NCI-H510A (cell line): ENCODE measurements at places on chromosomes 6 and 20.

- DNase-seq: no peak
Observed at GRCh38 chr20:43515628-43516027, 8.1 kb downstream of the L3MBTL1 start.

GRCh38 chr6:28134716-28135115 is 7.0 kb upstream of the ZKSCAN8 start:
- DNase-seq: no peak

- no peak for DNase-seq
Observed at GRCh38 chr6:14766391-14766994, 479.4 kb upstream of the JARID2 start.

GRCh38 chr20:49395183-49395582 is 87.3 kb downstream of the KCNB1 start:
- no peak for DNase-seq

DNA sequence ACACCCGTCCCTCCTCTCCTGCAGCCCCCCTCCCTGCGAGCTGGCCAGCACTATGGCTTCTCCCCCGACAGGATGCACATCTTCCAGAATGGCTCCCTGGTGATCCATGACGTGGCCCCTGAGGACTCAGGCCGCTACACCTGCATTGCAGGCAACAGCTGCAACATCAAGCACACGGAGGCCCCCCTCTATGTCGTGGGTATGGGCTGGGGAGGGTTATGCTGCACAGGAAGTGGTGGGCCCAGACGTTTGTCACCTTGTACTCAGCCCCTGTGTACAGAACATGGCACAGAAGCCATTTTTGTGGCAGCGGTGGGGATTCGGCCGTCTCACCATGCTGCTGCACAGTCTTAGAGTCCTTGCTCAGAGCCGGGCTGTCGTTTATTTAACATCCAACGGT is 29.0 kb upstream of the SRF start:
- no peak for DNase-seq

GRCh38 chr6:157025437-157025836 is 248.3 kb downstream of the ARID1B start:
- DNase-seq: no peak

- peak; percentile 34 for DNase-seq
Observed at GRCh38 chr6:138188278-138188941, 26.7 kb downstream of the ARFGEF3 start.

DNA sequence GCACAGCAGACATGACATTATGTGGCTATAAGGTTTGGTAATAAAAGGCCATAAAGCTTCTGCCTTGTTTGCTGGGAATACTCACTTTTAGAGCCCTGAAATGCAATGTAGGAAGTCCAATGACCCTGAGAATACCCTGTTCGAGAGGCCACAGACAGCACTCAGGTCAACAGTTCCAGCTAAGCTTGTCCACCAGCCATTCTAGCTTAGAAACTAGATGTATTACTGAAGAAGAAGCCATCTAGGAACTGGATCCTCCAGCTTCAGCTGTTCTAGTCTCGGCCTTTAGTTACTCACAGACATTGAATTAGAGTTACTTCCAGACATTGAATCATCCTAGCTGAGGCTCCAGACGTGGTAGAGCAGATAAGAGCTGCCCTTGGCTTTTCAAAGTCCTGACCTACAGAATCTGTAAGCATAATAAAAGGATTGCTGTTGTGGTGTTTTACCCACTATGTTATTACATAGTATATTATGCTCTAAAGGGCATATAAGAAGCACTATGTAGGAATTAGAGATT is 84.9 kb downstream of the MMS22L start:
- no peak for DNase-seq

GRCh38 chr20:1363522-1363921 is 29.3 kb downstream of the FKBP1A start:
- DNase-seq: no peak

- no peak for DNase-seq
Observed at GRCh38 chr6:13990796-13991195, 66.0 kb downstream of the RNF182 start.

- DNase-seq: no peak
Observed at GRCh38 chr20:22846863-22847262, 188.2 kb upstream of the SSTR4 start.

DNA sequence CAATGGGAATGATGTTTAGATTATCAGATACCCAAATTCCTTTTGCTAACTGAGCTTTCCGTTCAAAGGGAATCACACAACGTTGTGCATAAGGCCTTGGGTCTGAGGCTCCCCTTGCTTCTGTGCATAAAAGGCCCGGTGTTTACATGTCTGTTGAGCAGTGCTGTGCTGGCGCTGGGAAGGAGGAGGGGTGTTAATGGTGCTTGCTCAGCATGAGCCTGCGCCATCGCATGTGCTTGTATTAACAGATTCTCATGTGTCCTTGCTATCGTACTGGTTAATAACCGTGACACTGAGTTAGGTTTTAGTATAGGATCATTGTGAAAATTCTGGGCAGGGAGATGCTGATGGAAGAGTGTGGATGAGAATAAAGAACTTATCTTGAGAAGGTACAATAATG is 62.3 kb upstream of the TRAF3IP2 start:
- no peak for DNase-seq

DNA sequence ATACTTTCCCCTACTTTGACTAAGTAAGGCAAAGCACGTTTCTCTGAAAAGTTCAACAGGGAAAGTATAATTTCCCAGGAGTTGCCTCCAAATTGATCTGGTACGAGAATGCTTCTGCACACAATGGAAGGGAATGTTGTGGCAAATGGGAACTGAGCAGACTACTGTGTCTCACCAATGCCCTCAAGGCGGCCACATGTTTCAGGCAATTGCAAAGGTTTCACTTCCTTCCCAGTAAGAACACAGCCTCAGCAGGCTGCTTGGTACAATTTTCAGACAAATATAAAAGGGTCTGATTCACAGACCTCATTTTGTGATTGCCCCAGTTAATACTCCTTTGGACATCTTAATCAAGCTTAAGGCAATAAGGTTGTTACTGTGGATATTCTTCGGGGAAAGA is 71.2 kb downstream of the KIAA0319 start:
- no peak for DNase-seq

DNA sequence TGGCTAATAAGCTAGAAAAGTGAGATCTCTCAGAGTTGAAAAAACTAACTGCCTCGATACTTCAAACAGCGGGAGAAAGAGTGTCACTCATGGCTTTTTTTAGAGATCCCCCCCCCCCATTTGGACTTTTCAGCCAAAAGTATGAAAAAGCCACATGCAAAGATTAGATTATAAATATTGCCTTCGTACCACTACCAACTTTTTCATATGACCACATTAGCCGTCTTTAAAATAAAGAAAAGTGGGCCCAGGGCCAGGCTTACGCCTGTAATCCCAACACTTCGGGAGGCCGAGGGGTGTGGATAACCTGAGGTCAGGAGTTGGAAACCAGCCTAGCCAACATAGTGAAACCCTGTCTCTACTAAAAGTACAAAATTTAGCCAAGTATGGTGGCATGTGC is 4.4 kb downstream of the PGK2 start:
- DNase-seq: no peak

DNA sequence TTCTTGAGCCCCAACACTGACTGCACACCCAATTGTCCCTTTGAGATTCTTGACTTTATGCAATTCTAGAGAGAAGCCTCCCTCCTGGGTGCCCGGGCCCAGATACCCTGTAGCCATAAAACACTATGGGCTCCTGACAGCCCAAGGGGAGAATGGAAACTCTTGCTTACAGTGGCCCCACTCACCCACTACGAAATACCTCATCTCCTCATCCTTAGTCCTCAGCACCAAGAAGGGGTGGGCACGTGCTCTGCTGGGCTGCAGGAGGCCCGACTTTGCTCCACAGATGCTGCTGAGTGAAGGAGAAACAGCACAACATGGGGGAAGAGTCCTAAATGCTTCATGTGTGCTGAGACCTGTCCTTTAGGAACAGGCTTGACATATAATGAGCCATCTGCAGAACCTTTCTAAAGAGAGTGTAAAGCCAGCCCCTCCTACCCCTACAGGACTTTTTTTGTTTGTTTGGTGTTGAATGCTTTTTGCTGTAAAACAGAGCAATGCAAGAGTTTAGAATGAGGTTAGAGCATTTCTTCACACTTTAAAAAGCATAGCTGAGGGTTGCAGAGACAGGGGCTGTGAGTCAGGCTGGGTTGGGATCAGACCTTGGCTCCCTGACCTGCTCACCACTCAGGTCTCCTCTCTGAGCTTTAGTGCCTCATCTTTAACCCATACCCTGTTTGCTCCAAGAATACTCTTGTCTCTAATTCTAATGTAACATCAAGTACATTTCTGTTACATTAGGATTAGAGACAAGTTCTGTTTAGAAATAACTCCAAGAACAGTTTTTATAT is 17.6 kb upstream of the SIRPG start:
- no peak for DNase-seq

DNA sequence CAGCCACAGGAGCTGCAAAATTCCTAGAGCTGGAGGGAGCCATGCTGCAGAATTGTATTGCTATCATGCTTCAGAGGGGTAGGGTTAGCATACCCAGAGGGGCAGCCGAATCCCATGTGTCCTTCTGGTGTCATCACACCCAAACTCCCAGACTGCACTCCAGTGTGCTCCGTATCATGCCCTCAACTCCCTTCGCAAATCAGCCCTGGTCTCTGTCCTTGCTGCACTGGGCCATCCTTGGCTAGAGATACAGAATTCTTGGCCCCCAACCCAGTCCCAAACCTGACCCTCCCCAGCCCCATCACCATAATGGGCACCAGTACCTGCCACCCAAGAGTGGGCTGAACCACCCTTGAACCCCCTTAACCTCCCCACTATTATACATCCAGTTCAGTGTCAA is 138.3 kb downstream of the ANKRD60 start:
- DNase-seq: no peak

DNA sequence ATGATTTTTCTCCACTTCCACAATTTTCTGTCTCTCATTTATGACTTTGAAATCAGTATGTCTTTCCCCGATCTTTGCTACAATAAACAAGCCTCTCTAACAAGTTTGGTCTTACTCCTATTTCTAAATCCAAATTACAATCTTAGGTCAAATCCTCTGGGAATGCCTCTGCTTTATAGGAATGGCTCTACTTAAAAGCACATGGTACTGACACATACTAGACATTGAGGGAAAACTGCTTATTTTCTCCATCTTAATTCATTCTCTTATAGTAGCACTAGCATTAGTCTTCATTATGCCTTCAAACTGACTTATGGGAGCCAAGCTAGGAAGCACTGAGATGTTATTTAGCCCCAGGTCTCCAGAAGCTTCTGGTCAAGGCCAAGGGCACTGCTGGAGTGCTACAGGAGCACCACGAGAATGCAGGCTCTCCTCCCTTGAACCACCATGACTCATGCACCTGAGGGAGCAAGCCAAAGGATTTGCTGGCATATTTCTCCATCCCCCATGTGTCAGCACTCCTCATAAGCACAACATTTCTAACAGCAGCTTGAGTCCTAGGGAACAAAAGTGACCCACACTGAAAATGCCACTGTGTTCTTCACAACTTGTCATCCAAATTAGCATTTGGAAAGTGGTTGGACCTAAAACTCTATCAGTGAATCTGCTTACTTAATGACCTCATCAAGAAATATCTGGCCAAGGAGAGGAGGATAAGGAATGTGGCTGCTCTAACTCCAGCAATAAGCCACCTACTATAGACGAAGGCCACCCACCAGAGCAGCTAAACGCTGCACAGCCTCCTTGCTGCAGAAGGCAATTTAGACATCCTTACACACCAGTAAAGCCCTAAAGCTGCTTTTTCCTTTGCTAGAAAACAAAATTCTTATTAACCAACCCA is 156.8 kb upstream of the KCNQ5 start:
- DNase-seq: no peak

DNA sequence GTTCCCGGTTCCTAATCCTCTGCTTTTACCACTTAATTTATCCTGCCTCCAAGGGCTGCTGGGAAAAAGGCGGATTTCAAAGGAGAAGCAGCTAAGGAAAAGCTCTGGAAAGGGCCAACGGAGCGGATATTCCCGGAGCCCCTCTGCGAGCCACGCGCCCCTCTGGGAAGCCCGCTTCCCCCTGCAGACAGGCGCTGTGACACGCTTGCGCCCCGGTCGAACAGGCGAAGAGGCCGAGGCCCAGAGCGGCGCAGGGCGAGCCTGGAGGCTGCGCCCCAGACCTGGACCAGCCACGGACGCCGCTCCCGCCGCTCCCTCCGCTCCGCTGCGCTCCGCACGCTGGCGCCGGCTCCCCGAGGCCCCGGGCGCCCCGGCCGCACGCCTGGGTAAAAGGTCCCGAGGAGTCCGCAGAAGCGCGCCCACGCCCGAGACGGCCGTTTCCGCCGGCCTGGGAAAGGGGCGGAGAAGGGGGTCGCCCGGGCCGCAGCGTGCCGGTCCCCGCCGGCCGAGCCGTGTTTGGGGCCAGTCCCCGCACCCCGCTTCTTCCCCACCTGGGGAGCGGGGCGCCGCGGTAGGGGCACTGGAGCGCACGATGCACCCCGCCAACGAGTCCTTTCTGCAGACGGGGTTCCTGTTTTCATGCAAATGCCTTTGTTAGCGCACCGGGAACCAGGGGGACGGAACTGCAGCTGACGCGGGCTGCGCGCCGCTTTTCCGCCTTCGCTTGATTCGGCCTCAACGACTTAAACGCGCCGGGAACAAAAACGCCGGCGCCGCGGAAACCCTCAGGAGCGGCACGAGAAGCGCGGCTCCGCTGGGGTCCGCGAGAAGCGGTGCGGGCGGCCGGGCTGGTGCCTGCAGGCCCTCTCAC is 91.9 kb upstream of the SIRPA start:
- no peak for DNase-seq

GRCh38 chr6:11460837-11461661 is 76.5 kb upstream of the TMEM170B start:
- no peak for DNase-seq

GRCh38 chr20:57261457-57262251 is 4.8 kb downstream of the BMP7 start:
- DNase-seq: no peak

DNA sequence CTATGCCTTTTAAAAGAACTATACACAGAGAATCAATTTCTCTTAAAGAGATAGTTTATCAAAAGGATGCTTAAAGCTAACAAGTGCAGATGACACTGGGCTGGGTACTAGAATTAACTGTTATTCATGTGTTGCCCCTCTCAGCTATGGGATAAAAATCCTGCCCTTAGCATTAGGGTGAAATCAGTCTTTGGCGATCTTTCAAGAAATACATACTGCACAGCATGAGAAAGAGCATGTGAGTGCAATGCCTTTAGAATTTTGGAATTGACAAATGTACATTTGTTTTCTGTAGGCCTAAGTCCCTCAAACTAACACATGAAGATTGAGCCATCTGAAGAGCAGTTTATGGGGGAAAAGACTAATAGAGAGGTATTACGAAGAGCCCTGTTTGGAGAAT is 115.4 kb downstream of the ZFP64 start:
- no peak for DNase-seq
